ENCODE measurements at places on chromosomes 16 and 17. TPM values are rescaled to one million over a fixed set of nuclear protein-coding genes. Genes with fewer than 3 reads are reported as not detected.

Gene CASKIN2
- 4.7 TPM for polyA plus RNA-seq

Gene TAF1C
- polyA plus RNA-seq = 31.4 TPM

DNA sequence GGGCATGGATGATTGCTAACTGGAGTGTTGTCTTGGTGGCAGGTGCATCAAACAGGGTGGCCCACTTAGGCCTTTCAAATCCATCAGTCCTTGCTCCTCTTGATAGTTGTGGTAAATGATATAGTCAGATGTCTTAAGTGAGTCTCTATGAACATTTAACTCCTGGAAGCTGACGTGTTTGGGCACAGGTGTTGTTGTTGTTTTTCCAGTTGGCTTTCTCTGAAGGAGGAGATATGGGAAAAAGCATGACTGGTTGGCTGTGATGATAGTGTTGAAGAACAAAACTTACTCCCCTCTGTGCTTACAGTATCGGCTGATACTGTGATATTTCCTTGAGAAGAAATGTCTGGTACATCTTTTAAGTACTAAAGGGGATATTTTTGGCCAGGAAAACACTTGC, 18.0 kb downstream of the TNRC6A start:
- no peak for DNase-seq

GRCh38 chr16:20344611-20345010, 7.9 kb downstream of the UMOD start:
- DNase-seq = no peak

DNA sequence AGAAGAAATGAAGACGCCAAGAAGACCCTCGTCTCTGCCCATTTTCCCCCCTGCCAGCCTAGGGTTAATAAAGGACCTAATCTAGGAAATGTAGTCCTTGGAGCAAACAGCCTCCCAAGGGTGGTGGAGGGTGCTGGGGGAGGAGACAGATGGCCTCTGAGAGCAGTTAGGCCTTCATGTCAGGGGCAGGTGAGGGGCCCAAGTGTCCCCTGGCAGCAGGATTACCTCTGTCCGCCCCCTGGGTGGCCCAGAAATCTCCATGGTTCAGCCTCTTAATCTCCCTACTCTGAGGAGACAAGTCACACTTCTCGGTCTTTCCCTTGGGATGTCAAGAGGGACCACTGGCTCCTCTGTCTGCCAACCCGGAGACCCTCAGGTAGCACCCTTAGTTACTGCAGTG, 365.4 kb upstream of the TNRC6C start:
- peak; percentile 24 for DNase-seq

- DNase-seq = no peak
Observed at GRCh38 chr17:73749337-73749823, 105.1 kb upstream of the SDK2 start.
